Astrocyte of the spinal cord (primary cell): ENCODE measurements at places on chromosomes 11 and 22.

DNA sequence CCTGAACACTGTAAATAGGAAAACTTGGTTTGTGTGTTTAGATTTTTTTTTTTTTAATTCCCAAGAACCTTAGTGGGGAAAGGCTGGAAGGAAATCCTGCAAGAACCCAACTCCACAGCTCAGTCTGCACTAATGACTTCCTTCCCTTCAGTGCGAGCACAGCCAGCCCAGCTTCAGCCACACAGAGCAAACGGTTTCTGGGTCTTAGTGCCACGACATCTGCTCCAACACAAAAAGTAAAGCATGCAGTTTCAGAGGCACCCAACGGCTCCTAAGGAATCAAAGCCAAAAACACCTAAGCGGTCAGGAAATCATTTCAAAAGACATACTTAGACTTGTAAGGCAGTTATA is 236.1 kb downstream of the TTC28 start:
- peak; percentile 81 for DNase-seq

DNA sequence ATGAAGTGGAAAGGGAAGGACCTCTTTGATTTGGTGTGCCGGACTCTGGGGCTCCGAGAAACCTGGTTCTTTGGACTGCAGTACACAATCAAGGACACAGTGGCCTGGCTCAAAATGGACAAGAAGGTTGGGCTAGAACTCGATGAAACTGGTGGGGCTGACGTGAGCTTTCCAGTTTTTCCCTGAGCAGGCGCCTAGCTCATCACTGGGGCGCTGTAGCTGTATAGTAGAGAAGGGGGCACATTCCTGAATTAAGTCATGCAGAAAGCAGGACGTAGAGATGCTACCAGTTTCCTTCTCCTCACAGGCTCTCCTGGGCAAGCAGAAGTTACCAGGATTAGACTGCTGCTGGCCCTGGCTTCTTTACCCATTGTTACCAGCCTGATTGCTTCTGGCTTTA is 33.3 kb downstream of the NF2 start:
- DNase-seq = no peak

- no peak for DNase-seq
Measured at GRCh38 chr11:48095779-48096470, 115.6 kb downstream of the PTPRJ start.

GRCh38 chr22:36753916-36754315 is 22.0 kb downstream of the IFT27 start:
- DNase-seq = no peak

DNA sequence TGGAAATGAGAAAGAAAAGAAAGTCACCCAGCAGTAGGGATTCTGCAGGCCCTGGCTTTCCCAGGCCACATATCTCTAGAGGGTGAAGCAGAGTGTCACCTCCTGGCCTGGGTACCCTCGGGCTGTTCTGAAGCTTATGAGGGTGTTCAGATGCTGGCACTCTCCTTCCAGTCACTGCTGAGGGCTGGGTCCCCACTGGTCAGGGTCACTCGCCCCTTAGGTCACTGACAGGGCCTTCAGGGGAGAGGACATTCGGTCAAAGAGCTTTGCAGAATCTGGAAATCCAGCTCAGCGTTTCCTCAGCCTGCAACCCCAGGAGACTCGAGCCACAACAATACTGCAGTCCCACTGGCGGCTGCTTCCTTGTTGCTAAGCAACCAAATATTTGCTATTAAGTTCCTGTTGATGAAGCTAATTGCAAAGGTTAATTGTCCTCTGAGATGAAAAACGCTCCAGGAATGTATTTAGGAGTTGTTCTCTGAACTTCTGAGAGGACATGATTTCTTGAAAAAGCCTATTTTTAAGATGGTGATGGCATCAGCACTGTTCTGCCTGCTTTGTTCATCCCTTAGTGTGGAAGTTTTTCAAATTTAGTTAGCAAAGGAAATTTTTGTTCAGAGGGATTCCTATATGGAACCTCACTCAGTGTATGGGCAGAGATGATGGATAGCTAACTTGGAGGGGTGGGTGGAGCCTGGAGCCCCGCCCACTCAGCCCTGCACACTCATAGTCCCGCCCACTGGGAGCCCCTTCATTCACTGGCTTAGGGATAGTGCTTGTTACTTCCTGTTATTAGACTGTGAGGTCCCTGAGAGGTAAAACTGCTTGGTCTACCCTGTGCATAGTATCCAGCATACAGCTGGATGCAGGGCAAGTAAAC is 109.2 kb downstream of the CSNK2A3 start:
- DNase-seq = peak; percentile 12

DNA sequence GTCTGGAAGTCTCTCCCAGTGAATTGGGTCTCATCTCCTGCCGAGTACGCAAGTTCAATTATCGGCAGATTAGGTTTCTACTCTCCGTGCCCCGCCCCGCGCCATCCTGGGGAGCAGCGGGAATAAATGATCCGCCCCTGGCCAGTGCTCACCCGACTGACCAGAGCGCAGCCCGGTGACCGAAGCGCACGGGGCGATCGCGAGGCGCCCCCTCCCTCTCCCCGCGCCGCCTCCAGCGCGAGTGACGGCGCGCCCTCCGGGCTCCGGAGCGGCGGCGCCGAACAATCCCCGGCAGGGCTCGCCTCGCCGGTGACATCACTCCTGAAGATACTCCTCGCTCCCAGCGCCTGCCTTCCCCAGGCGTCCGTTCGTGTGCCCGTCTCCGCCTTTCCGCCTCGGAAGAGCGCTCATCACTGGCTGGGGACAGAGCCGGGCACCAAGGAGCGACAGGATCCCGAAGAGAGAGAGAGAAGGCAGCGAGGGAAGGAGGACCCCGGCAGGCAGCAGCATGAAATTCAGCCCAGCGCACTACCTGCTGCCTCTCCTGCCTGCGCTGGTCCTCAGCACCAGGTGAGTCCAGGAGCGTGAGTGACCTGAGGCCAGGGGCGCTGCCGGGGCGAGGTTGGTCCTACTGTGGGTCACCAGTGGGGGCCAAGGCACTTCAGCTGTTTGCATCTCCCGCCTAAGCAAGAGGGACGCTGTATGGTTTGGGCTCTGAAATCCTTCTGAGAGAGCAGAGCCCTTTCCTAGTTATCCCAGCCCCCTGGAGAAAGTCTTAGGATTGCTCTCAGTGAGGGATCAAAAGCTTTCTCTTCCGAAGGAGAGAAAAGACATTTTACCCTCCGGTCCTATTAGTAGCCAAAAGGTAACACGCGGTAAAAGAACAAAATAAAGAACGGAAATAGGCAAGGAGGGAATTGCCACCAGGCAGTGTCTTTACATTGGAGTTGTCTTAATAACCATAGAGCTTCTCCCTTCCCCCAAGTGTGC is at the start of gene LUZP2:
Gene LUZP2, plus strand, starts transcription at position 318 of the 990 bp plus-strand sequence.
- DNase-seq = peak; percentile 38

DNA sequence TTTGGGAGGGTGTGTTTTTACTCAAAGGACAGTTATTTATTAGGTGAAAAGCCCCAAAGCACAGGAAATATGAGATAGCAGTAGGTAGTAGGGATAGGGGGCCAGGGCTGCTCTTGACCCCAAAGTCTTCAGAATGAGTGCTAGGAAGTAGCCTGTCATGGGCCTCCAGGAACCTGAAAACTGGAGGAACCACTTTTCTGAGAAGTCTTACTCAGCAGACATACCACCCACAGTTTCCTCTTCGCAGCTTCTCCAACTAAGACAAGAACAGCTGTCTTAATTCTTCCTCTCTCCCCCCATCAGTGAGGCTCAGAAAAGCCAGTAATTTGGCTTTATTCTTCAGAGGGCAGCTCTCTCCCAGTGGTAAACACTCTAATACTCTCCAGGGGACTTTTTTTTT is 84.0 kb upstream of the CTSC start:
- DNase-seq = no peak

DNA sequence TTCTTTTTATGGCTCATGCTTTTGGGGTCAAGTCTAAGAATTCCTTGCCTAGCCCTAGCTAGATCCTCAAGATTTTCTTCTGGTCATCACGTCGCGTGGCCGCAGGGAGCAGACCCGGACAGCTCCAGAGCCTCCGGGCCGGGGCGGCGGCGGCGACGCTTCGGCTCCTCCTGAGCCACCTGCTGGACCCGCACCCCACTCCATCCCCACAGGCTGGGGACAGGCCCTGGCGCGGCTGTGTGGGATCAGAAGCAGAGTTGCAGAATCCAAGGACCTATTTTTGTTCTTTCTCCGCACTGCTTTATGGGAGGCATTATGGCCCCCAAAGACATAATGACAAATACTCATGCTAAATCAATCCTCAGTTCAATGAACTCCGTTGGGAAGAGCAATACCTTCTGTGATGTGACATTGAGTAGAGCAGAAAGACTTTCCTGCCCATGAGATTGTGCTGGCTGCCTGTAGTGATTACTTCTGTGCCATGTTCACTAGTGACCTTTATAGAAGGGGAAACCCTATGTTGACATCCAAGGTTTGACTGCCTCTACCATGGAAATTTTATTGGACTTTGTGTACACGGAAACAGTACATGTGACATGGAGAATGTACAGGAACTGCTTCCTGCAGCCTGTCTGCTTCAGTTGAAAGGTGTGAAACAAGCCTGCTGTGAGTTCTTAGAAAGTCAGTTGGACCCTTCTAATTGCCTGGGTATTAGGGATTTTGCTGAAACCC is 12.4 kb upstream of the SCARF2 start:
- no peak for DNase-seq
